Pancreas (tissue), 10 donors: ENCODE measurements at places on chromosomes 12 and 14. TPM values are rescaled to one million over a fixed set of nuclear protein-coding genes. Genes with fewer than 3 reads are reported as not detected.

The GLRX5 gene
- polyA plus RNA-seq = 22.9 TPM

The HOXC13 gene
- not detected for polyA plus RNA-seq

- DNase-seq = no peak
Observed at GRCh38 chr12:108375986-108376663, 37.0 kb upstream of the CMKLR1 start.

- no peak for DNase-seq
Observed at GRCh38 chr14:90788031-90788430, 28.2 kb downstream of the TTC7B start.
